T47D (cell line): ENCODE measurements at places on chromosomes 5 and 9.

DNA sequence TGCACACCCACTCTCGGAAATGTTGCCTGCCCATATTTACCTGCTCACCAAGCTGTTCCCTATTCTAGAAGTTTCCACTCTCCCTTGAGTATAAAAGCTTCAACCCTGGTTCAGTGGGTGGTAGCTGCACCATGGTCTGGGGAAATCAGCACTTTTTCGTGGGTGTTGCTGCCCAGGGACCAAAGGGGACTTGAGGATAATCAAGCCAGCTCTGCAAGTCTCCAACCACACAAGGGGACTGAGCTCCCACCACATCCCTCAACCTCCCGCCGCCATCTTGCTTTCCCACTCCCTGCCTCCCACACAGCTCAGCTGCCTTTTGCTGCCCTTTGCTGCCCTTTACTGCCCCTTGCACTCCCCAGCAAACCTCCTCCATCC, 210.0 kb downstream of the AUH start:
- no peak for DNase-seq

- no peak for DNase-seq
Measured at GRCh38 chr9:78005231-78006002, 26.2 kb downstream of the GNAQ start.

DNA sequence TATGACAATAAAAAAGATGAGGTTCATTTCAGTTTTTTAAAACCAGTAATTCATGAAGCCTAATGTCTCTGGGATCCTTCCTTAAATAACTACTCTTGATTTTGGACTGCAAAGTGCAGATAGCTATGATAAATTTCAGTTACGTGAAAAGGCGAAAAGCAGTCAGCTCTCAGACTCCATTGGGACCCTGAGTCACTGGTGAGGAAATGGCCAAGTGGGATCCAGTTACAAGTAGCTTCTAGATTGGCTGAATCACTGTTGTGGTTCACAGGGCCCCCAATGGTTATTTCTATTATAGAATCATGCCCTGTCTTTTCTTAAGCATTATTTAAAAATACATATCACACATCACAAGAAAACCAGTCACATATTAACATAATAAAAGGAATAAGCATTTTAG, 31.1 kb upstream of the PPP3R2 start:
- no peak for DNase-seq

- DNase-seq: no peak
Measured at GRCh38 chr9:125700791-125701190, 6.2 kb downstream of the MAPKAP1 start.

GRCh38 chr9:134852906-134853654, 27.5 kb upstream of the FCN2 start:
- DNase-seq: no peak

- DNase-seq: peak; percentile 32
Measured at GRCh38 chr5:16736158-16736995, 119.6 kb upstream of the RETREG1 start.

- DNase-seq: no peak
Measured at GRCh38 chr5:133963493-133964128, 4.8 kb downstream of the C5orf15 start.

DNA sequence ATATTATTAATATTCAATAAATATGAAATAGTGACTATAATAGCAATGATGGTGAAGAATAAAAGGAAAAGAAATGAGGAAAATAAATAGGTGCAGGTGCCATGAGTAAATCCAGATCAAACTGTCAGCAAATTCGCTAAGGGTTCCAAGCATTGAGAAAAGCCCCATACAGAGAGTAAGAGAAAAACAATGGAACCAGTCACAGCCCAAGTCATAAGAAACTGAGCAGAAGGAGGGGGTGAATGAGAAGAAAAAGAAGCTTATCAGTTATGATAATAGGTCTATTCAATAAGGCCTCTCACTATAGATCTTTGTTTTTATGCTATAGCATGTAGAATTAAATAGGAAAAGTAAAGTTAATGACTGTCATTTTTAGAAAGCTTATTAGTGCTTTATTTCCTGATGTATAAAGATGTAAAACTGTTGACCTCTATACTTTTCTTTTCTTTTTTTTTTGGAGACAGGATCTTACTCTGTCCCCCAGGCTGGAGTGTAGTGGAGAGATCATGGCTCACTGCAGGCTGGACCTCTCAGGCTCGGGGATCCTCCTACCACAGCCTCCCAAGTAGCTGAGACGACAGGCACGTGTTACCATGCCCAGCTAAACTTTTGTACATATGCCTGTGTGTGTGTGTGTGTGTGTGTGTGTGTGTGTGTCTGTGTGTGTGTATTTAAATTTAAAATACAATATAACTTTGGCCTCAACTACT, 72.4 kb downstream of the FYB1 start:
- DNase-seq: no peak

DNA sequence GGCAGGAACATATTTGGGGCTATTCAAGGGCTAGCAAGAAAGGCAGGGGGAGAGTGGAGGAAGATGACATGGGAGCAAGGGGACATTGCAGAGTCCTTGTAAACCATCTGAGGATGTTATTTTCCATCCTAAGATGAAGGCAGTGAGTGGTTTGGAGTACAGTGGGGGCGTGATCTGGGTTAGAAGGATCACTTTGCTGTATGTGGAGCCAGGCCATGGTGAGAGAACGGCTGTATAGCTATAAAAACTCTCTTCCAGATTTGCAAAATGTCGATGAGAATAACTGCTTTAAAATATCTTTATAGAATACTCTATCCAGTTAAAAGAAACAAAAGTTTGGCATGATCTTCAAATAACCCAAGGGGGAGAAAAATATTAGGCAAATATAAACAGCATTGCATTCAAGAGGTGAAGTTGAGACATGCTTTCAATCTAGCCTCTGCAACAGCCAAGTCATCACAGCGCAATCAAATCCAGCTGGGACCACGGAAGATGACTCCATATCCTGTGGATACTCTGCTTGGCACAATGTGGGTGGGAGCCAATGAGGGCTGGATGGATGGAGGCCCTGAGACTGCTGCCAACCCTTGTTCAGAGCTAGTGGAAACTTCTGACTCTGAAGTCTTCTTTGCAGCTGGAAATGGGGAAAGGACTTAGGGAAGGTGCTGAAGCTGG, 111.5 kb upstream of the BASP1 start:
- DNase-seq: no peak

GRCh38 chr5:153187503-153187902, 303.0 kb upstream of the GRIA1 start:
- no peak for DNase-seq

GRCh38 chr9:111107141-111107540, 68.9 kb upstream of the LPAR1 start:
- DNase-seq: no peak
